Mesenteric fat pad (tissue), 1 donor: ENCODE measurements at places on chromosomes 4 and X. TPM values are rescaled to one million over a fixed set of nuclear protein-coding genes. Genes with fewer than 3 reads are reported as not detected.

Gene DMD
- 45.5 TPM for total RNA-seq

Gene CLDN2
- 1.5 TPM for total RNA-seq

Gene IRS4
- not detected for total RNA-seq

Gene AVPR2
- 7.2 TPM for total RNA-seq

Gene PARM1
- total RNA-seq, result 27.5 TPM

Gene METAP1
- 21.3 TPM for total RNA-seq

Gene EGFL6
- total RNA-seq, result 15.7 TPM

Gene FAM241A
- 23.2 TPM for total RNA-seq

Gene FAM47A
- not detected for total RNA-seq

Gene STBD1
- total RNA-seq, result 34.7 TPM

Gene PRSS12
- 0.16 TPM for total RNA-seq

Gene PDLIM5
- total RNA-seq, result 125 TPM

Gene NAP1L2
- 0.55 TPM for total RNA-seq

Gene TMEM187
- 8.7 TPM for total RNA-seq

Gene RIPPLY1
- total RNA-seq, result not detected

Gene TRMT44
- 23.3 TPM for total RNA-seq

Gene EDA2R
- total RNA-seq, result 1.2 TPM

Gene UNC5C
- total RNA-seq, result 0.35 TPM

DNA sequence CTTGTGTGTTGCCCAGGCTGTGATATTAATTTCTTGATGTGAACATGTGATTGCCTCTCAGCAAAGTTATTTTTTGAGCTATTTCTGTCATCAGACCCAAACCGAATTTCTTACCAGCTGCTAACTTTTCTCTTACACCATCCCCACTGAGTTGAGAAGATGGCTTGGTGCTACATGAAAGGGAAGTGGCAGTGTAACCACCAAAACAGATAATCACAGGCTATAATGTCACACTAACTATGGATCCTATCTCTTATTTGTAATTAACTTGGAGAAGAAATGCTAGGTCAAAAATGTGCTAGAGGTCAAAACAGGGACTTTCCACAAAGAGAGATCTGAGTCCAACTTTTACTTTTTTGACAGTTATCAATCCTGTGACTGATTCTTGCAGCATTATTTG is 43.8 kb downstream of the ELOVL6 start:
- DNase-seq, result no peak

GRCh38 chrX:107542500-107542899 is 85.8 kb upstream of the PRPS1 start:
- DNase-seq, result no peak

GRCh38 chrX:101460669-101461068 is 24.6 kb upstream of the ARMCX4 start:
- no peak for DNase-seq

DNA sequence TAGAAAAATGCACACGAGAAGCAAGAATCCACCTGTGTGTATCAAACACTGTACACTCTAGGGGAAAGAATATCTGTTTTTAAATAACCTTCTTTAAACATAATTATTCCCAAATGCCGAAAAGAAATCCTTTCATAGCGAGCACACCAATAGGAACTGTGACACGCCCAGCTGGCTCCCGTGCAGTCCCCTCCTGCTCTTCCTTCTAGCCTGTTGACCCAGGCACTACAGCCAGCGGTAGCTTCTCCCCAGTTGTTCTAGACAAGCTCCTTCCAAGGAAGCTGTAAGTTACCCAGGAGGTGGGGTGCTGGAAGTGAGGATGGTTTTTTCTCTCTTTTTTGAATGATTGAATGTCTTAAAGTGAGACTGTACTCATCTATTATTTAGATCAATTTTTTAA is 19.5 kb upstream of the NOCT start:
- DNase-seq, result no peak

DNA sequence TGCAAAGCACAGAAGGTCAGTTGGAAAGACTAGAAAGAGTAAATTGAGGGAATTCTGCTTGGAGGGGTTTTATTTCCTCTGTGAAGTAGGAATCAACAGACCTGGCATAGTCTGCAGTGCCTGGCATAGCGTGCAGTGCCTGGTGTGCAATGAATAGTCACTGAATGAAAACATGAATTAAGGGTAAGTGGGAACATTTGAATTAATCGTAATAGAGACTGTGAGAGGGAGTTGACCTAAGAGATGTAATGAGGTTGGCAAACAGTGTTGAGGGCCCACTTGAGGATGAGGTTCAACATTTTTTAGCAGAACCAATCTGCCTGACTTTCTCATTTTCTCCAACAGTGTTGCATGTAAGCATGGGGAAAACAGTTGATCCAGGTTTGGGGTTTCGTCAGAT is 377.2 kb upstream of the FTHL17 start:
- DNase-seq, result no peak

GRCh38 chr4:159410076-159410777 is 307.3 kb downstream of the RAPGEF2 start:
- no peak for DNase-seq

- no peak for DNase-seq
Observed at GRCh38 chr4:185142564-185142911, 528 bp upstream of the SLC25A4 start.

- DNase-seq, result no peak
Observed at GRCh38 chr4:124083711-124084110, 628.8 kb downstream of the ANKRD50 start.

GRCh38 chr4:125420526-125420925 is 105.8 kb downstream of the FAT4 start:
- no peak for DNase-seq

GRCh38 chrX:15686818-15687685 is 22.4 kb upstream of the CLTRN start:
- no peak for DNase-seq

- peak; percentile 74 for DNase-seq
Observed at GRCh38 chr4:7389101-7389701, 45.5 kb downstream of the PSAPL1 start.

DNA sequence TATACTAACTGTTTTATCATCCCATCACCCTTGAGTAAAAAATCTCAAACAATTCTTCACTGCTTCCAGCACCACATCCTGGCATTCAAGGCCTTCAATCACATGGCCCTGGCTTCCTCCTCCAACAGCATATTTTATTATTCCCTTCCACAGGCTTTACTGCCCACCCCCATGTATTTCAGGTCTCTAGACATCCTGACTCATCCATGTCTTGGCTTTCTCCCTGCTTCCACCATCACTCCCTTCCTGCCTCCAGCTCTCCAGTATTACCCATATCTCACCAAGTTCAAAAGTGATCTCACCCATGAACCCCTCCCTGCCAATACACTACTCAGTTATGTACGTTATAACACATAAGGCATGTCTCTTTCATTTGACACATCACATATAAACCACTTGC is 34.7 kb upstream of the PLAC1 start:
- DNase-seq, result no peak

- DNase-seq, result no peak
Observed at GRCh38 chr4:168475745-168476144, 4.5 kb downstream of the DDX60L start.

GRCh38 chr4:177281351-177281909 is 28.2 kb upstream of the NEIL3 start:
- no peak for DNase-seq

- DNase-seq, result no peak
Observed at GRCh38 chr4:5261866-5262265, 210.6 kb downstream of the STK32B start.

DNA sequence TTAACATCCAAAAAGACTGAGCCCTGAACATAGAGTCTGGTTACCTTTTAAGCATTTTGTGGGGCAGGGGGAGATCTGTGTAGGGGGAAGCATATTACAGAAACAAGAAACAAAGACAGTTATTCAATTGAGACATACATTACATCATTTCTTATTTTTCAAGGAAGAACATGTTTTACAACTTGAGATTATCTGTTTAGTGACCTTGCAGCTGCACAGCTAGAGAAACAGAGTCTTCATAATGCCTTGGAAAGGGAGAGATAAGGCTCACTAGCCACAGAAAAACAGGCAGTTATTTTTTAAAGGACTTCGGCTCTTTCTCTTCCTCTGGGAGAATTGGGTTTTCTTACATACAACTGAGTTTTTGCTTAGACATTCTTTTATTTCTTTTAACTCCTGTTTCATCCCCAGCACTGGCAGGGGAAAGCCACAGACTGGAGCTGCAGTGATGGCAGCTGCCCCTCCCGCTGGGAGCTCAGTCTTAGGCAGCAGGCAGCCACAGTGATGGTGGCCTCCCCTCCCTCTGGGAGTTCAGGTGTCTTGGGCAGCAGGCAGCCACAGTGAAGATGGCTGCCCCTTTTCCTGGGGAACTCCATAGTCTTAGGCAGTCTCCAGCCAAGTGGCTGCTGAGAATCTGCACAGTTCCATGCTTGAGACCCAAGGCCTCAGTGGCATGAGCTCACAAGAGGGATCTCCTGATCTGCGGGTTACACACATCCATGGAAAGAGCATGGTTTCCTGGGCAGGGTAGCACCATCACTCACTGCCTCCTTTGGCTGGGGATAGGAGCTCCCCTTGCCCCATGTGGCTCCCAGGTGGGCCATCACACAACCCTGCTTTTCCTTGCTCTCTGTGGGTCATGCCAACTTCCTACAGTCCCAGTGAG is 19.4 kb upstream of the TMPRSS11F start:
- DNase-seq, result no peak

DNA sequence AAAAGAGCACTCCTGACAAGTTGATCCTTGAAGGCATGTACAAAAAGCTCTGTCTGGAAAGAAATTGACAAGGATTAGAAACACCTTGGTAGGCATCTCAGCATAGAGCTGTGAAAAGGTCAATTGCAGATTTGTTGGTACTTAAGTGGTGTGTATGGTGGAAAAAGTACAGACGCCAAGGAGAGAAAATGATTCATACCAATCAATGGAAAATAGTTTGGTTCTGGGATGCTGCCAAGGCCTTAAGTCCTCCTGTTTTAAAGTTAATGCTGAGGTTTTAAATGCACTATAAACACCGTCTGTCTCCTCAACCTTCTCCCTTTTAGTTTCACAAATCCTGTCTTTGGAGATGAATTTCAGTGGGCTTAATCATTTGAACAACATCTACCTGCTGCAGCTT is 524.1 kb downstream of the IL15 start:
- no peak for DNase-seq

- DNase-seq, result no peak
Observed at GRCh38 chrX:153926858-153927671, 1.0 kb upstream of the ARHGAP4 start.

DNA sequence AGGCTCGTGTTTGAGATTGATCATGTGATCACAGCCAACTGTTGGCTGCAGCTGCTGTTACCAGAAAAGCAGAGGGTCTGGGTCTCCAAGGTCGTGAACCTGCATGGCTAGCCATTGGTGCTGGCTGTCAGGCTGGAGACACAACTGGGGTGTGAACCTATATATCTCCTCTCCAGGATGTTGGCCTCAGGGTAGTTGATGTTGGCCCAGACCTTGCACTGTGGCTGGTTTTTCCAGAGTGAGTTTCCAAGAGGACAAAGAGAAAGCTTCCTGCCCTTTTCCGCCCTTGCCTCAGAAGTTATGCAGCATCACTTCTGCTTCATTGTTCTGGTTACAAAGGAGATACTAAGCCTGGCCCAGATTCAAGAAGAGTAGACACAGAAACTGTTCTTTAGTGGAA is 607.8 kb upstream of the HS3ST1 start:
- no peak for DNase-seq

GRCh38 chr4:89558147-89558546 is 250.5 kb upstream of the GPRIN3 start:
- no peak for DNase-seq

- no peak for DNase-seq
Observed at GRCh38 chr4:141329174-141329569, 108.5 kb downstream of the ZNF330 start.

DNA sequence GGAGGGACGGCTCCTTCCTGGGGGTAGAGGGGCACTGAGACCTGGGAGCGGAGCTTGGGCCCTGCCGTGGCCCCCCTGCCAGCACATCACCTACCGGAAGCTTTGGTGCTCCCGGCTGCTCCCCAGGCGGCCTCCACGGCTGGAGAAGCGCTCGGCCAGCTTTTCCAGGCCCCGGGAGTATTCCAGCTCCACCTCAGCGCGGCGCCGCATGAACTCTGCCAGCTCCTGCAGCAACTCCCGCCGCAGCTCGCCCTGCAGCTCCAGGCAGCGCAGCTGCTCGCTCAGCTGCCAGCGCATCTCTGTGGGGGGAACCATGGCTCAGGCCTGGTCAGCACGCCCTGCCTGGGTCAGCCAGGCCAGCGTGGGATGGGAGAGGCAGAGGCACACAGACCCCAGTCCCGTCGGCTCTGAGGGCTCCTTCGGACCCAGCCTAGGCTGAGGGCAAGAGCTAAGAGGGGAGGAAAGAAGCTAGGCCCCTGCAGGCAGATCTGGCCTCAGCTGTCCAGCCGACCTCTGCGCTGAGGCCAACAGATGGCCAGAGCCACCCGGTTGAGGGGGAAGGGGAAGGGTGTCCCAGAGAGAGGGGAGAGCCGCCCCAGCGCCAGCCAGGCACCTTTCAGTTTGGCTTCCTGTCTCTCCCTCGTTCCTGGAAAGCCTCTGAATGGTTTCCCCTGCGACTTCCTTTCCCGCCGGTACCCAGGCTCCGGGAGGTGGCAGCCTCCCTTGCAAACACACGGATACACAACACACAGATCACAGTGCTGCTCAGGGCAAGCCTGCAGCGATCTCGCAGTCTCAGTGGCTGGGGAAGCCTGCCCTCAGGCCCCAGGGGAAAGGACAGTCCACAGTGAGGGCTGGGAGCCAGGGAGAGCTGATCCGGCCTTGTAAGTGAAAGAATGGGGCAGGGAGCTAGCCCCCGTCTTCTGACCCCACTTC is 4.3 kb downstream of the ARHGAP4 start:
- no peak for DNase-seq

GRCh38 chr4:186039697-186040096 is 29.3 kb upstream of the TLR3 start:
- DNase-seq, result no peak

DNA sequence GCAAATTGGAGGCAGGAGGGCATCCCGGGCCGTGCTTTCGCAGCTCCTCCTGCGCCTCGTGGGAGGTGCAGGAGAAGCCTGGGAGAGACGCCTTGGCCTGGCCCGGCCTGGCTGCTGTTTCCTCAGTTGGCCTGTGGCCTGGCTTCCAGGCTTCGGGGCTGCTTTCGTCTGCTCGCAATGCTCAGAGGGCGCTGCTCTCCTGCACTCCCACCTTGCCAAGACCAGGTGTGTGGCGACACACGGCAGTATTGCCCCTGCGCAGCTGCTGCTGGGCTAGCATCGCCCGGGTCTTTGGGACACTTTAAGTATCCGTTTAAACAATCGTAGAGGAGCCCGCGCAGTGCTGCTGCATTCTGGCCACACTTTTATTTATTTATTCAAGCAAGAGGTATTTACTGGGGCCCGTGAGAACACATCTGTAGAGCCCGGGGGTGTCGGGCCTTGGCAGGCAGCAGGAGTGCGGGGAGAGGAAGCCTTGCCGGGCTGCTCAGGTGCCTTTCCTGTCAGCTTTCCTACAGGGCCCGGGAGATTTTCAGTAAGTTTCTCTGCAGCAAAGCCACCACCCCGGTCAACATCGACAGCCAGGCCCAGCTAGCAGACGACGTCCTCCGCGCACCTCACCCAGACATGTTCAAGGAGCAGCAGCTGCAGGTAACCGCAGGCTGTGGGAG is 26.2 kb upstream of the HGFAC start:
- peak; percentile 89 for DNase-seq

GRCh38 chr4:3440979-3441500 is 728 bp upstream of the HGFAC start:
- no peak for DNase-seq
